ENCODE measurements at places on chromosomes 7 and 10. TPM values are rescaled to one million over a fixed set of nuclear protein-coding genes. Genes with fewer than 3 reads are reported as not detected.

The NPTX2 gene
- total RNA-seq: not detected

DNA sequence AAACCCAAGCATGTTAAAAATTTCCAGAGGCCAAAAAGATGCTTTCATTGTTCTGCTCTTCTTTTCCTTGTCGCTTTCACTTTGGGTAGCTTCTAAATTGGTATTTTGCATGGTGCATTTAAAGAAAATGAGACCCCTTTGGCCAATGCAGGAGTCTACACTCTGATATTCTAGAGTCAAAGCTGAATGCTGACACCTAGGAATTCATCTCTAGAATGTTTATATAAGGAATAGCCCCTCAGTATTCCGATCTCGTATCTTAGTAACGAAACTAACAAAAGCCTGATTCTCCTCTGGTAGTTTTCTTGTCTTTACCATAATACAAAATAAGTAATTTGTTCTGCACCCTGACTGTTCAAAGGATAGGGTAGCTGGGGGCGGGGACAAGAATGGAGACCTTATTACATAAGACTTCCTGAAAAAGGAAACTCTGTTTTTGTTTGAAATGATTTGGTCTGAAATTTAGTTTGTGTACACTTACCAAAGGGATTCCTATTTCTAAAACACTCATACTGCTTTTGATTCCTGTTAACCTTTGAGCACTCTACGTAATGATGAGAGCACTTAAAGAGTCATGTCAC lies 17.1 kb downstream of the IKZF1 start:
- peak overlapping the region; percentile 90 for H3K27ac ChIP-seq
- peaks cover 19% of the 10 kb centered on the region for H3K36me3 ChIP-seq
- H3K27me3 ChIP-seq: no peaks in the 10 kb centered on the region
- H3K4me3 ChIP-seq: peak overlapping the region; percentile 27
- peak; percentile 82 for DNase-seq
- H3K4me1 ChIP-seq: peaks cover 81% of the 10 kb centered on the region

- no peaks in the 10 kb centered on the region for H3K36me3 ChIP-seq
- H3K27me3 ChIP-seq: no peaks in the 10 kb centered on the region
- no peak for DNase-seq
- H3K27ac ChIP-seq: no peak overlapping the region
- H3K4me1 ChIP-seq: no peaks in the 10 kb centered on the region
These were observed 732 bp upstream of the LRRC18 start for GRCh38 chr10:48940372-48940771.

DNA sequence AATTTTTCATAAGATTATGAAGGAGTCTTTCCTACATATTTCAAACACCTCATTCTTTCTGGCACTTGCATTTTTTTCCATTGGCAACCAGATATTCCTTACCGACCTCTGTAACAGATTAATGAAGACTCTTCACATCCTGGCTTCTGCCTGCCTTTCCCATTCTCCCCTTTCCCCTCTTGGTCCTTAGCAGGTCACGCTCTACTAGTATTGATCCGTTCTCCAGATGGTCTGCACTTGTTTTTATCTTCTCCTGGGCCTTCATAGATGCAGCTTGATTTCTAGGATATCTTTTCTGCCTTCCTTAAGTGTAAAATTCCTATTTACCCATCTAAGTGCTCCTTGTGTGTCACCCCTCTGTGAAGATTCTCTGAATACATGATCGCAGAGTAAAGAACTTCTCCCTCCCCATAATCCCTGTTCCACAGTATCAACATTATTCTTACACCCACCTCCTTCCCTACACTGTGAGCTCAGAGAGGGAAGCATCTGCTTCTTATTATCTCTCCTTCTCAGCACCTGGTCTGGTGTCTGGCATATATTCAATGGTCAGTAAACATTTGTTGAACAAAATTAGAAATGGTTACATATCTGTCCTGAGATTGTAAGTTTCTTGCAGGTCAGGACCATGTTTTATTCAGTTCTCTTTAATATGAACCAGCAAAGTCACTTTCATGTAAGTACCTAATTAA lies 654.2 kb downstream of the REEP3 start:
- H3K4me1 ChIP-seq: no peaks in the 10 kb centered on the region
- no peaks in the 10 kb centered on the region for H3K27me3 ChIP-seq
- H3K4me3 ChIP-seq: no peak overlapping the region
- H3K36me3 ChIP-seq: no peaks in the 10 kb centered on the region
- H3K27ac ChIP-seq: no peak overlapping the region

DNA sequence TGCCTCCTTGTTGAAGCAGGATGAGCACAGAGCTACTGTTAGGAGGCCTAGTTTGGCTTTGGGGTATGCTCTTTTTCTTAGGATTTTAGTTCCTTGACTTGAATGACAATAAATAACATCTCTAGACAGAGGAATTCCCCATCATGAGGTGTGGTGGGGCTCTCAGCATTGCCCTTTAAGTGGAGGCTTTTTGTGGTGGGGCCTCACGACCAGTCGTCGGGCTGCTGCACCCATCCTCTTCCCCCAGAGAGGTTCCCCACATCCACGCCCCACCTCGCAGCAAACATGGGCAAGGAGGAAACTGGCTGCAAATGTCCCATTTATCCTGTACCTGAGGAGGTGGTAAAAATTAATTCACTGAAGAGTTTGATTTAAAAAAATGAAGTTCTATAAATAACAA lies 36.1 kb upstream of the TARP start:
- H3K27ac ChIP-seq: peak overlapping the region; percentile 29
- no peaks in the 10 kb centered on the region for H3K36me3 ChIP-seq
- no peak for DNase-seq
- peaks cover 9% of the 10 kb centered on the region for H3K4me1 ChIP-seq

DNA sequence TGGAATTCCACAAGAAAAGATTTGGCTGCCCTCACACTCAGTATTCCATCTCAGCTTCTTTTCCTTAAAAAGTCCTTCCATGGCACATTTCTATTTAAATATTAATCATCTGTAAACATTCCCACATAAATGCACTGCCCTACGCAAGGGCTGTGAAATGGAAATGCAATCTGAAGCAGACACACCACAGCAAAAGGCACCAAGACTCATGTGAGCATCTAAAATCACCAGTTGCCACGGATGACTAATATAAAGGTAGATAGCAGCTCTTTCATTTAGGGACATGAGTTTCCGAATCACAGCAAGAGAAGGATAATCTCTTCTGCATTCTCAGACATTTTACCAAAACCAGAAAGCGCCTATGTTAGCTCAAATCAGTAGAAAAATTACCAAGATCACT lies 31.6 kb downstream of the COA1 start:
- no peak overlapping the region for H3K27ac ChIP-seq
- H3K4me3 ChIP-seq: no peak overlapping the region
- peaks cover 29% of the 10 kb centered on the region for H3K4me1 ChIP-seq
- no peaks in the 10 kb centered on the region for H3K27me3 ChIP-seq
- H3K36me3 ChIP-seq: no peaks in the 10 kb centered on the region

- DNase-seq: no peak
- H3K4me3 ChIP-seq: no peak overlapping the region
- no peaks in the 10 kb centered on the region for H3K27me3 ChIP-seq
- no peaks in the 10 kb centered on the region for H3K36me3 ChIP-seq
- H3K27ac ChIP-seq: no peak overlapping the region
These were observed 470.8 kb downstream of the INHBA start for GRCh38 chr7:41232086-41232485.

DNA sequence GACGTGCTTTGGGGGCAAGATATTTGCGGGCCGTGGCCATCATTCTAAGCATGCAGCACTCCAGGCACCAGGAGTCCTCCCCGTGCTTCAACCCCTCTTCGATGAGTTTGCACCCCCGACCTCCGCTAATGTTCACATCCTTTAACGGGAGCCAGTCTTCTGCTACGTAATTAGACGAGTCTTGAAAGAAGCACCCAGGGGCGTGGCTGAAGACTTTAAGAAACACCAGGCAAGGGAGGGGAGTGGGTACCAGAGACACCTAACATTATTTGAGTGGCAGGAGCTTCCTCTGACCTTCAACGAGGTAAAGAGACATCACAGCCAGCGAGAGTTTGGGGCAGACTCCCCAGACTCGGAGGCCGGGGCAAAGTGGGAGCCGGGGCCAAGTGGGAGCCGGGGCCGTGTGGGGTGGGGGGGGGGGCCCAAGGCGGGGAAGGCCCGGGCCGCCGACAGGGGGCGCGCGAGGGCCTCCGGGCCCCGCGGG lies 31.1 kb upstream of the TOMM7 start:
- no peaks in the 10 kb centered on the region for H3K36me3 ChIP-seq
- no peaks in the 10 kb centered on the region for H3K27me3 ChIP-seq
- H3K4me1 ChIP-seq: peaks cover 4% of the 10 kb centered on the region

DNA sequence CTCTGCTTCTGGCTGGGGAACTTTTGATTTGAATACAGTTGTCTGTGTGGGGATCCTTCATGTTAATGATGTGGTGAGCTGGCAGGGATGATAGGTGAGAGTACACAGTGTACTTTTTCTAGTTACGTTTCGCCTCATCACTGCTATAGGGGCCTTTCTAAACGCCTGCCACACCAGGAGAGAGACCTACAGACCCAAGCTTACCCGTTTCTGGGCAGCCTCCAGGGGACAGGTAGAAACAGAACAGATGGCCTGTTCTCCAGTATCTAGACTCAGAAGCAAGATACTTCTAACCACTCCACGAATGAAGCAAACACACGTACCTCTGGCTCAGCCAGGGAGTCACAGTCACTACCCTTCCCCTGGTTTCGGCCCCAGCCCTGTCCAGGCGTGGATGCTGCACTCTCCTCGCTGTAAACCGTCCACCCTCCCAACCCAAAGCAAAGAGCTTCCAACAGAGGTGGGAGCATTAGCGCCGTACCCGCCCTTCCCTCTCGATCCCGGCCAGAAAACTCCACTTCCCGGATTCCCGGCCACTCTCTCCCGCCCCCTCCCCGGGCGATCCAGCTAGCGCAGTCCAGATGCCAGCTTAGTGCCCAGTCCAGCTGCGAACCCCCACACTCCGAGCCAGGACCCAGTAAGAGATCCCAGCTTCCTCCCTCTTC lies 1.2 kb downstream of the CCDC6 start:
- H3K36me3 ChIP-seq: no peaks in the 10 kb centered on the region
- peak; percentile 18 for DNase-seq
- H3K4me3 ChIP-seq: peak overlapping the region; percentile 72
- no peaks in the 10 kb centered on the region for H3K27me3 ChIP-seq
- H3K27ac ChIP-seq: peak overlapping the region; percentile 85

DNA sequence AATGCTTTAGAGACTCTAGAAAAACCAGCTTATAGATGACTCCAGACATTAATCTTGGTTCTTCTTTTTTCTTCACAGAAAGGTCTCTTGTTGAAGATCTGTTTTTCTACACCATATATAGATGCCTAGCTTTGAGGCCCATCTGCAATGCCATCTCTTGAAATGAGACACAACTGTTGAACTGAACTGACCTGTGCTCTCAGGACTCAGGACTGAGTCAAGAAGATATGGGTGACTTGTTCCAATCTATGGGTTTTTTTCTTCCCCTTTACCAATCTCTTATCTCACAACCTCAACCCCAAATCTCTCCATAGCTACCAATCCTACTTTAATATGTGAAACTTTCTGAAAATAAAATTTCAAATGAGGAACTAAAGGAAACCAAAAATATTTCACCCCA lies 194.7 kb downstream of the SNX13 start:
- H3K4me3 ChIP-seq: no peak overlapping the region
- H3K27me3 ChIP-seq: no peaks in the 10 kb centered on the region
- no peaks in the 10 kb centered on the region for H3K36me3 ChIP-seq
- H3K4me1 ChIP-seq: no peaks in the 10 kb centered on the region
- DNase-seq: no peak
- H3K27ac ChIP-seq: no peak overlapping the region

Measured in naive thymus-derived CD4-positive, alpha-beta T cell (primary cell).